ENCODE measurements at places on chromosomes 4 and X.

- H3K4me3 ChIP-seq = no peak overlapping the region
- H3K27ac ChIP-seq = no peak overlapping the region
- no peaks in the 10 kb centered on the region for H3K36me3 ChIP-seq
- H3K4me1 ChIP-seq = no peaks in the 10 kb centered on the region
- peaks cover 14% of the 10 kb centered on the region for H3K27me3 ChIP-seq
These were observed 167.5 kb upstream of the PDE5A start for GRCh38 chr4:119795986-119796578.

DNA sequence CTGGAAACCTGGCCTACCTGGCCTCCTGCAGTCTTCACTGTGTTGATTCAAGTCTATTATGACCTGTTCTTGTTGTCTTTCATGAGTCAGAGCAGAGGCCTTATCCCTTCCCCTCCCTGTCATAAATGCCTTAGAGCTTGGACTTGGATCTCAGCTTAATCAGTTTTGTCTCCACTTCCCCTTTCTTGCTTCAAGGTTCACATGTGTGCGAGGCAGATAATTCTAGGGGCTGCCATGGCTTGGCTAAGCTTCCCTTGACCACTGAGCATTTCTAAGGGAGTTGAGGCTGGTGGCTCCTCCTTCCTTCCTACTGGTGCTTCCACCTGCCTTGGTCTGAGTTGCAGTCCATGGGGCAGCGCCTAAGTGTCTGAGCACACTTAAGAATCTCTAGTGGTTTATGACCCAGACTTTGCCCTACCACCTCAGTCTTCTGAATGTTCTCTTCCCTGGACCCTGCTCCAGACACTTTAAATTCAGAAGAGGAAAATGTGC is 1.7 kb upstream of the HEPH start:
- no peaks in the 10 kb centered on the region for H3K36me3 ChIP-seq
- H3K27me3 ChIP-seq = no peaks in the 10 kb centered on the region
- no peak for DNase-seq
- H3K4me3 ChIP-seq = no peak overlapping the region

GRCh38 chrX:119647552-119648420 is 41.6 kb upstream of the NKRF start:
- H3K4me3 ChIP-seq = no peak overlapping the region
- H3K36me3 ChIP-seq = no peaks in the 10 kb centered on the region
- peak overlapping the region; percentile 73 for H3K27ac ChIP-seq

- no peaks in the 10 kb centered on the region for H3K36me3 ChIP-seq
- no peak for DNase-seq
- no peaks in the 10 kb centered on the region for H3K27me3 ChIP-seq
- no peak overlapping the region for H3K4me3 ChIP-seq
- no peaks in the 10 kb centered on the region for H3K4me1 ChIP-seq
These were observed 43.7 kb downstream of the FHDC1 start for GRCh38 chr4:152979731-152980330.

GRCh38 chrX:41917517-41917916 is 5.8 kb downstream of the CASK start:
- no peaks in the 10 kb centered on the region for H3K36me3 ChIP-seq
- peak; percentile 24 for DNase-seq
- peaks cover 76% of the 10 kb centered on the region for H3K4me1 ChIP-seq
- H3K4me3 ChIP-seq = peak overlapping the region; percentile 81
- H3K27ac ChIP-seq = peak overlapping the region; percentile 75

GRCh38 chrX:63441717-63442116 is 90.6 kb upstream of the SPIN4 start:
- H3K4me3 ChIP-seq = no peak overlapping the region
- no peak for DNase-seq
- peaks cover 4% of the 10 kb centered on the region for H3K4me1 ChIP-seq
- H3K27ac ChIP-seq = no peak overlapping the region
- H3K27me3 ChIP-seq = no peaks in the 10 kb centered on the region

- peaks cover 10% of the 10 kb centered on the region for H3K27me3 ChIP-seq
- H3K4me3 ChIP-seq = no peak overlapping the region
- no peak for DNase-seq
- no peak overlapping the region for H3K27ac ChIP-seq
- H3K4me1 ChIP-seq = no peaks in the 10 kb centered on the region
These were observed 29.9 kb downstream of the VEGFC start for GRCh38 chr4:176762661-176763308.

GRCh38 chr4:40962551-40963180 is 212.9 kb downstream of the NSUN7 start:
- H3K4me1 ChIP-seq = no peaks in the 10 kb centered on the region
- H3K27me3 ChIP-seq = no peaks in the 10 kb centered on the region
- no peak for DNase-seq
- H3K27ac ChIP-seq = no peak overlapping the region
- no peaks in the 10 kb centered on the region for H3K36me3 ChIP-seq

DNA sequence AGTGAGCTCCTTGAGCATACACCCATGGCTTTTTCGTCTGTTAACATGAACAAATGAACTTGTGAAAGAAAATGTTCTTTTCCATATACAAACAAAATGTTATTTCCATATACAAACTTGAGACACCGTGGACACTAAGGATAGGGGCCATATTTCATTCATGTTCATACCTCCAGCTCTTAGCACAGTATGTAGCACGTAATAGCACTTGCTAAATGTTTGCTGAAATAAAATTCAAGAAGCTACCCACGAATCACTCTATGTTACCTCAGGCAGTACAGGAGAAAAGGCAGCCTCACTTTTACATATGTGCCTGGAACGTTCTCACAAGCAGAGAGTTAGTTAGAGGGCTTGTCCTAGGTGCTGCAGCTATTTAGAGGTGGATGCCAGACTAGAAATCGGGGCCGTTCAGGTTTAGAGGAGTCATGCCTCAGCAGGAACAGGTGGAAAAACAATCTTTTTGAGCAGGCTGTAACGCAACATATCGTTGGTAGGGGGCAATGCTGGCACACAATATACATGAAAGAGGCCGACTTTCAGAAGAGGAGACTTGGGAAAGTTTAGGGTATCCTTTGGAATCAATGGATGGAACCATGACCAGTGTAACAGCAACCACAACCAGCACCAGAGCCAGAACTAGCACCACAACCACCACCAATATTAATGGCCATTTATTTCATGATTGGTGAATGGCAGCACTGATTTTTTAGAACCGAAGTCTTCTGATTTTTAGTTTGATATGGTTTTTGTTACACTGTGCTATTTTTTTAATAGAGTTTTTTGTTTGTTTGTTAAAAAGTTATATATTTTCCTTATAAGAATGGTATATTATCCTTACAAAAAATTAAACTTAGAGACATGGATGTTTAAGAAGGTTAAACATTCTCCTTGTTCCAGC is 14.8 kb upstream of the PAQR3 start:
- no peak overlapping the region for H3K4me3 ChIP-seq
- no peaks in the 10 kb centered on the region for H3K4me1 ChIP-seq
- no peaks in the 10 kb centered on the region for H3K36me3 ChIP-seq
- H3K27me3 ChIP-seq = peaks cover 13% of the 10 kb centered on the region

Measured in naive thymus-derived CD8-positive, alpha-beta T cell (primary cell).